Endothelial cell of umbilical vein (primary cell): ENCODE measurements at places on chromosomes 7 and 10. TPM values are rescaled to one million over a fixed set of nuclear protein-coding genes. Genes with fewer than 3 reads are reported as not detected.

DNA sequence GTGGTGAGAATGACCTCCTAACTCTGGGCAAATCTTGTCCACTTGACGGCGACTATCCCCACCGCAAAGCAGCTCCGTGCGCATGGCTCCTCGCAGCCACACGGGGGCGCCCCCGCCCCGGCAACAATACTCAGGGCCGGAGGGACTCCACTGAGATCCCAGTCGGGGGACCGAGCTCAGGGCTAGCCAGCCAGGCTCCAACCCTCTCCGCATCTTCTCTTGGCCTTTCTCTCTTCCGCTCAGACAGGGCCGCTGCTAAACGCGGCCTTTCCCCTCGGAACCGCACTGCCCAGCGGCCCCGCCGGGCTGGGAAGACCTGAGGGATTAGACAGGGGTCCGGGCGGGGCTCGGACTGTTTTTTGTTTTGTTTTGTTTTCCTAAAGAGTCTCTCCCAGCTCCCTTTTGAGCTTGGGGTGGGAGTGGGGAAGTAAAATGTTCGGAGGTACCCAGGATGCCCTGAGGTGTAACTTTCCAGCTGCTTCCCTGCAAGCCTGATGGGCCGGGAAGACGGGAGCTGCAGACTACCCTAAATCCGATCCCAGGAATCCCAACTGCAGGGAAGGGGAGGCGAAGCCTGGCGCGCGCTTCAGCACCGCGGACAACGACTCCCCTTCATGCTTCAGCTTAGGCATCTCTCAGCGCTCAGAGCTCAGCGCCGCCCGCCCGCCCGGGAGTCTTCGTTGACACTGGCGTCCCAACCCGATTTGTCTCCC lies 2.7 kb downstream of the KCNIP2 start:
- H3K4me3 ChIP-seq, result peak overlapping the region; percentile 17
- peak; percentile 85 for DNase-seq
- no peaks in the 10 kb centered on the region for H3K27me3 ChIP-seq
- H3K27ac ChIP-seq, result no peak overlapping the region
- H3K4me1 ChIP-seq, result peaks cover 13% of the 10 kb centered on the region

DNA sequence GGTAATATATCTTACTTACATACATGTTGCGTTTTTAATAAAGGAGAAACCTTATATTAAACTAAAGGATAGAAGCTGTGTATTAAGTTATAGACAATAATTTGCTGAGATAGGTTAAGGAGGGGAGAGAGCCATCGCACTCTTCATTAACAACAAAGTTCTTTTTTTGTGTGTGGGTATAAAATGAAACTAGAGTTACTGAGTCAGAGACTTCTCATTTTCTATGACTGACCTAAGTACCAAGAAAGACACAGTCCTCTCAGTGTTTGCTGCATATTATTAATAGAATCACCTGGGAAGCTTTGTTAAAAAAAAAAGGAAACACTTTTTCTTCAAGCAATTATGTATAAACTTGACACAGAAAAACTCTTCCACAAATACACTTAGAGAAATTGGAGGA lies 31.4 kb downstream of the FEZF1 start:
- H3K27me3 ChIP-seq, result no peaks in the 10 kb centered on the region
- no peak for DNase-seq
- no peaks in the 10 kb centered on the region for H3K36me3 ChIP-seq
- H3K27ac ChIP-seq, result no peak overlapping the region
- no peak overlapping the region for H3K4me3 ChIP-seq

- H3K36me3 ChIP-seq, result no peaks in the 10 kb centered on the region
- no peak overlapping the region for H3K27ac ChIP-seq
- H3K4me3 ChIP-seq, result no peak overlapping the region
- no peaks in the 10 kb centered on the region for H3K27me3 ChIP-seq
- H3K4me1 ChIP-seq, result no peaks in the 10 kb centered on the region
These were observed 295.4 kb downstream of the CNTNAP2 start for GRCh38 chr7:146411975-146412374.

- DNase-seq, result peak; percentile 95
- H3K36me3 ChIP-seq, result no peaks in the 10 kb centered on the region
- peaks cover 62% of the 10 kb centered on the region for H3K4me1 ChIP-seq
These were observed 59.8 kb downstream of the COL13A1 start for GRCh38 chr10:69861251-69862240.

DNA sequence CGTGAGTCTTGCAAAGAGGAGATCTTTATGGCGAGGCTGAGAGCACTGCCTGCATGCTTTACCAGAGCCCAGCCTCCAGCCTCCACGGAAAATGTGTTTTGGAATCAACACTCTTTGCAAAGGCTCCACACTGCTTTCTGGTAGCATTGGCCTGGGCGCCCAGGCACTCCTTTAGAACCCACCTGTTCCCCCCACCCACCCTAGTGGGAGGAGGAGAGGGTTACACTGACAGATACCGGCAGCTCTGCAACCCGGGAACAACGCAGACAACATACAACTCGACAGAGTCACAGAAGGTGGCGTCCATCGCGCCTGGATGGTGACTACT lies 5.5 kb upstream of the MNX1 start:
- DNase-seq, result no peak
- no peak overlapping the region for H3K27ac ChIP-seq
- no peaks in the 10 kb centered on the region for H3K4me1 ChIP-seq
- no peaks in the 10 kb centered on the region for H3K36me3 ChIP-seq

GRCh38 chr10:90856964-90857634 lies 740 bp downstream of the HTR7 start:
- no peak overlapping the region for H3K4me3 ChIP-seq
- H3K27me3 ChIP-seq, result peaks cover 37% of the 10 kb centered on the region
- no peak for DNase-seq
- H3K27ac ChIP-seq, result no peak overlapping the region

GRCh38 chr7:1329966-1330800 lies 97.5 kb downstream of the UNCX start:
- no peak for DNase-seq
- no peaks in the 10 kb centered on the region for H3K4me1 ChIP-seq
- H3K27ac ChIP-seq, result no peak overlapping the region

DNA sequence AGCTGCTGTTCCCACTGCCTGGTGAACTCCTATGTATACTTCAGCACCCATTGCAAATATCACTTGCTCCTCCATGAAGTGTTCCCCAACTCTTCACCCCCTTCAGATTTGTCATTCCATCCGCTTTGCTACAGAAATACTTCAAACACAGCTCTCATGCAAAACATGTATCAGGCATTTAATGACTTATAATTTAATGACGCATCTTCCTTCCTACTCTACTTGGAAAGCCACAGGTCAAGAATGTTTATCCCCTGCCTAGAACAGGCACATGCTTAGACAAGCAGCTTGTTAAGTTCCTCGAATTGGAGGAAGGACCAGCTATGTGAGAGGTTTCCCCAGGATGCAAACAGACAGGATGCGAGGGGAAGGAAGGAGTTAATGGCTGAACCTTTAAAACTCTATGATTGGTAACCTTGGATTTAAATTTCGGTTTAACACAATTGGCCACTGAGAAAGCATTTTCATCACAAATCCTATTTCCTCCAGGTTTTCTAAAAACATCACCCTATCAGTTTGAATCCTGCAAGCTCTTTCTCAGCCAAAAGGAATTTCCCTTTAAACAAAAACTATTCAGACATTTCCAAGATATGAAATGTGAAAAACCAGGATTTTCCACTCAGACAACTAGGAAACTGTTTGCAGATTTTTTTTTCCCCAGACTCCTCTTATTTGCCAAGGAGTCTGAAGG lies 11.5 kb downstream of the CREB3L2 start:
- no peaks in the 10 kb centered on the region for H3K27me3 ChIP-seq
- DNase-seq, result peak; percentile 99
- H3K27ac ChIP-seq, result peak overlapping the region; percentile 92
- peak overlapping the region; percentile 27 for H3K4me3 ChIP-seq
- H3K36me3 ChIP-seq, result no peaks in the 10 kb centered on the region

DNA sequence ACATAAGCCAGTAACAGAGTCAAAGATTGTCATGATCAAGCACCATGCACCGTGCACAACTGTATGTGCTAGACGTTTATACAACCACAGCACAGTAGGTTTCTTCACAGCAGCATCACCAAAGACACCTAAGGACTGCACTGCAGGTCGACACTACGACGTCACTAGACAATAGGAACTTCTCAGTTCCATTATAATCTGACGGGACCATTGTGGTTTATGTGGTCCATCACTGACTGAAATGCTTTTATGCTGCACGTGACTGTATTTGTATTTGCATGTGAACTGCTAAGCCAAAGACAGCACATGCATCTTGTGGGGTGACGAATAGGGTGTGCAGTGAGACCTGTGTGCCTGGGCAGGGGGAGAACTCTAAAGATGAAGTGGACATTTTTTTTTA lies 164.9 kb downstream of the PARD3 start:
- no peak overlapping the region for H3K27ac ChIP-seq
- H3K4me1 ChIP-seq, result no peaks in the 10 kb centered on the region
- H3K36me3 ChIP-seq, result no peaks in the 10 kb centered on the region
- no peaks in the 10 kb centered on the region for H3K27me3 ChIP-seq
- no peak overlapping the region for H3K4me3 ChIP-seq

DNA sequence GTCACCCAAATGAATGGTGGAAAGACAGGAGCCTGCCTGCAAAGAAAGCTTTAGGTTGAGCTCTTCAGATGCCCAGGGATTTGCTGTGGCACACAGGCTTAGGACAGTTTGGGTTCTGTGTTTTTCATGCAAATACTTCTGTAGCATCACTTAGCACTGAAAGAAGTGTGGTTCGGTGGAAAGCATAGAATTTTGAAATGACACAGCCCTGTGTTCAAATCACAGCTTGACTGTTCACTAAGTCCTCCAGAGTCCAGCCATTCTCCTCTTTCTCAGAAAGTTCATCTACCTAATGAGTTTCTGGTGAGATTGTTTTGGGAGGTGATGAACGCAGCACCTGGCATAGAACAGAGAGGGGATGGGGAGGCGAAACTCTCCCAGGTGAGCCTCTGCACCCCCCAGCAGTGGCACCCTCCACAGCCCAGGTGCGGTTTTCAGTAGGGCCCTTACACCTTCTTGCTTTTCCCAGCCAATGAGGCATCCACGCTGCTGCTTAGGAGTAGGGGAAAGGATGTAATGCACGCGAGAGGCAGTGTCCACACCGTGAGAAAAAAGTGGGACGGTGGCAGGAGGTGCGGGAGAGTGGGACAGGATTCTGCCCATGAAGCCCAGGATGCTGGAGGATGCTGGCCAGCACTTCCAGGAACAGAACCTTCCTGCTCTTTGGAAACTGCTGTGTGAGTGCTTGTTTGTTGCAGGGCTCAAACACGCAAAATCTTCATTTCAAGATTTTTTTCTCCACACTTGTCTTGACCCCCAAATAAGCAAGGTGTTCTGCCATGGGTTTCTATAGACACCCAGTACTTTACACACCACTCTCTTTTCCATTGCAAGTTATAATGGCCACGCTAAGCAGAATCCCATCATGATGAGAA lies 11.6 kb downstream of the EN2 start:
- H3K27ac ChIP-seq, result no peak overlapping the region
- H3K4me3 ChIP-seq, result no peak overlapping the region
- DNase-seq, result no peak

DNA sequence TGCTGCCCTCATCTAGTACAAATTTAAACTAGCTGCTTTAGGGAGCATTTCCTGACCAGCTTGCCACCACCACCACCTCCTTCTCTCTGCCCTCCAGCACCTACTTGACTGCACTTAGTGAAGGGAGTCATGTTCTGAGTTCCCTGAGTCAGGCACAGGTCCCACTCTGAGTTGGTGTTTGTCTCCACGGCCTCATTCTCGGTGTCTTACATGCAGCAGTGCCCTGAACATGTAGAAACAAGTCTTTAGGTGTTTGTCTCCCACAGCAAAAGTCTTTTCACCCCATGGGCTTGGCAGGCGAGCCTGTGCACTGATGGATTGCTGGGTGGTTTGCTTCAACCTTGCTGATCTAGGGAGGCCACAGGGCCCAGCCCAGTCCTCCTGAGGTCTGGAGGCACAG lies 16.9 kb downstream of the TSPAN14 start:
- H3K27me3 ChIP-seq, result no peaks in the 10 kb centered on the region
- no peak overlapping the region for H3K4me3 ChIP-seq
- peaks cover 19% of the 10 kb centered on the region for H3K36me3 ChIP-seq
- peaks cover 88% of the 10 kb centered on the region for H3K4me1 ChIP-seq
- DNase-seq, result no peak

DNA sequence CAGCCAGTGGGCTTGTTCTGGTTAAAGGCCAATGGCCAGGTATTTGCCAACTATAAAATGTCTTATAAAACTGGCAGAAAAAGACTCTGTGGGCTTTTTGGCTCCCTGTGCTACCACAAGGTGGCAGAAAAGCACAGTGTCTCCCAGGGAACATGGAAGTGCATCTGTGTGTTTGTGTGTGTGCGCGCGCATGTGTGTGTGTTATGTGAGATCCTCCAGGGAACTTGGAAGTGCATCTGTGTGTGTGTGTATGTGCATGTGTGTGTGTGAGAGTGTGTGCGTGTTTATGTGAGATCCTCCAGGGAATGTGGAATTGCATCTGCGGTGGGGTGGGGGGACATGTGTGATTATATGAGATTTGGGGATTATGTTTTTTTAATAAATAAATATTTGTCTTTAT lies 30.2 kb upstream of the ABI1 start:
- no peak overlapping the region for H3K27ac ChIP-seq
- H3K4me1 ChIP-seq, result no peaks in the 10 kb centered on the region
- peak; percentile 66 for DNase-seq
- H3K27me3 ChIP-seq, result no peaks in the 10 kb centered on the region
- no peaks in the 10 kb centered on the region for H3K36me3 ChIP-seq

DNA sequence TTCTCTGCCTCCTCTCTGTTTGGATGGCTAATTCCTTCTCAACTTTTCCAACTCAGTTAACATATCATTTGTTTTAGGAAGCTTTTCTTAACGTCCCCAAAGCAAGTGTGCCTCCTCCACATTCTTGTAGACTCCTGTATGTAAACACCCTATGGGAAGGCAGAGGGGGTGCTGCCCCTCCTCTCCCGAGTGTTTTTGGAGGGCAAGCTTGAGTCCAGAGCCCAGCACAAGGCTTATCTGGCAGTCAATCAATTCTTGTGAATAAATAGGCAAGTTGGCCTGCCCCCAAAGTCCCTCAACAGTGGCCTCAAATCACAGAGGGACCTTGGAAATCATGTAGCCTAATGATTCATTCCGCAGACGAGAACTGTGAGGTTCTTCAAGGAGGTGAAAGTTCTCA lies 305.6 kb downstream of the RPS24 start:
- H3K4me3 ChIP-seq, result no peak overlapping the region
- H3K36me3 ChIP-seq, result no peaks in the 10 kb centered on the region
- peaks cover 20% of the 10 kb centered on the region for H3K4me1 ChIP-seq

DNA sequence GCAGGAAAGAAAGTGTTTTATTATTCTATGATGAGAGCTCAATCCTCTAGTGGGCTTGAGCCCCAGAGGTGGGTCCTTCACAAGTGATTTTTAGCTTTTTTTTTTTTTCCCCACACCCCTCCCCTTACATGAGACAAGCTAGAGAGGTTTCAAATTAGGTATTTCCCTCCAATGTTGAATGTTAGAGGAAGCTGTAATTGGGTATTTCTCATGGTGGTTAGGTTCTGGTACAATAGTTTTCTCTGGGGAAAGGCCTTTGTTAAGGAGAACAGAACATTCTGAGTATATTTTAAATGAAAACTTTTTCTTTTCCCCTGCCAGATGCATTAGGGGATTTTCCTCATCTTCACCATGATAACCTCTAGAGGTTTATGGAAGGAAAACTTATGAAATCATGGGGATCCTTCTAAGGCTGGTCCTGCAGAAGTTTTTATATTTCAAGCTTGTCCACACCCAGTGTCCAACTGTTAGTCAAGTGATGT lies 1039.7 kb downstream of the NRG3 start:
- no peak overlapping the region for H3K27ac ChIP-seq
- H3K4me1 ChIP-seq, result no peaks in the 10 kb centered on the region
- no peak for DNase-seq

Gene HOXA4
- total RNA-seq, result 7.5 and 8.1 TPM in 2 replicates

Gene COL1A2
- 5.6 and 40.8 TPM in 2 replicates for total RNA-seq

Gene PDCD4
- total RNA-seq, result 46.1 and 47.9 TPM in 2 replicates

Gene COL28A1
- total RNA-seq, result not detected in 2 replicates

Gene ZNF425
- total RNA-seq, result 0.93 and 2.0 TPM in 2 replicates

Gene SFXN2
- 13.1 and 17.0 TPM in 2 replicates for total RNA-seq

Gene TMEM140
- total RNA-seq, result 15.7 and 26.5 TPM in 2 replicates

Gene ANXA8L1
- not detected in 2 replicates for total RNA-seq

Gene PLAU
- total RNA-seq, result 32.5 and 34.9 TPM in 2 replicates
